ENCODE measurements at places on chromosomes 13 and 19.

DNA sequence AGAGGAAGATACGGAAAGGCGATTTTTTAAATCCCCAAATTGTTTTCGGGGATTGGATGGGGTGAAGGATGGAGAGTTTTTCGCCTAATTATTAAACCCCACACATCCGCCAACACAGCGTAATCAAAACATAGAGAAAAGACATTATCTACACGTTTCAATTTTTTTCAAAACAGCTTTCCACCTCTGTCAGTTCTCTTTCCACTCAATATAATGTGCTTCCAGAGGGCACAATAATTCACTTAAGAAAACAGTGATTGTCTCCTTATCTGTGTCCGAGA is 435 bp upstream of the OBI1 start:
- DNase-seq: no peak

- no peak for DNase-seq
Observed at GRCh38 chr13:54852831-54853230, 1824.2 kb downstream of the OLFM4 start.

DNA sequence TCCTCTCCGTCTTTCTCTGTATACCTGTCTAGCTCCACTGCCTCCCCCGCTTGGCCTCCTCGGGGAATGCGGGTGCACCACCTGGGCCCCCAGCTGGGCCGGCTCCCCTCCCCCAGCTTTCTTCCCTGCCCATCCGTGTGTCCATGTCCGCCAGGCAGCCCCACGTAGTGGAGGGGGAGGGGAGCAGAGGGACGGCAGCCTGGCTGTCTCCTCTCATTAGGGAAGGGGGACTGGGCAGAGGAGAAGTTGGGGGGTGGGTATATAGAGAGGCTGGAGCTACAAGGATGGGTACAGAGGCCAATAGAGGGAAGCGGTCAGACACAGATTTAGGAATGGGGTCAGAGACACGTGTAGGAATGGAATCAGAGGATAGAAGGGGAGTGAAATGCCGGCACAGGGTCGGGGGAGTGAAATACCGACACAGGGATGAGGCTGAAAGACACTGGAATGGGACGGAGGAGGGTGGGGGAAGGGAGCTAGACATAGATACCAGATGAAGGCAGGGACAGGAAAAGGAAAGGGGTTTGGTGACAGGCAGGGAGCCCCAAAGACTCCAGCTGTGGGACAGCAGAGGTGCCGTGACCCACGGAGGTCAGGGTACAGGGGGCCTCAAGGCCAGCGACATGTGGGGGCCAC is 2.8 kb downstream of the NECTIN2 start:
- DNase-seq: no peak

GRCh38 chr19:9354651-9355050 is 8.2 kb upstream of the ZNF177 start:
- no peak for DNase-seq

- DNase-seq: no peak
Observed at GRCh38 chr13:78476910-78477309, 126.4 kb downstream of the POU4F1 start.

Measured in stimulated activated CD8-positive, alpha-beta memory T cell treated with anti-CD3 and anti-CD28 coated beads, Interleukin-4, amount 100 ng/mL, for 4 hours (primary cell).